ENCODE measurements at places on chromosomes 7 and 10. TPM values are rescaled to one million over a fixed set of nuclear protein-coding genes. Genes with fewer than 3 reads are reported as not detected.
A peak's percentile ranks its signal among the peaks of the same experiment; 100 is the strongest.

DNA sequence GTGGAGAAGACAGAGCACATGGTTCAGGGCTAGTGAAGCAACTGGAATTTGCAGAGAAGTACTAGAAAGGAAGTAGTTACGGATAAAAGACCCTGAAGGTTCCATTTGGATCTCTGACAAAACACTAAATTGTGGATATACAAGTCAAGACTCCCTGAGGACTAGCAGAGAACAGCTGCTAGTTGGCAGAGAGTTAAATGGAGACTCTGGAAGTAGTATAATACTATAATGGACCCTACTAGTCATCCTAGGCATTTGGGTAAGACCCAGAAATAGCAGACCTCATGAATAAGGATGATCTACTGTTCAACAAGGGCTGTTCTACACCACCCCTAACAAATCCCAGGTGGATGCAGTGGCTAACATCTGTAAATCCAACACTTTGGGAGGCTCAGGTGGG lies 19.1 kb downstream of the MCMBP start:
- no peak for DNase-seq

GRCh38 chr7:120554960-120555571 lies 282.1 kb downstream of the KCND2 start:
- DNase-seq: no peak

- no peak for DNase-seq
These were observed 42.5 kb upstream of the TMEM213 start for GRCh38 chr7:138755331-138755747.

Gene ZNF107
- total RNA-seq: 1.2 TPM

GRCh38 chr7:28260969-28261368 lies 80.4 kb upstream of the JAZF1 start:
- no peak for DNase-seq

- DNase-seq: no peak
These were observed 15.2 kb upstream of the COMTD1 start for GRCh38 chr10:75250934-75251333.

- DNase-seq: peak; percentile 33
These were observed 37.7 kb upstream of the CXCL12 start for GRCh38 chr10:44422570-44423101.

Gene PON3
- total RNA-seq: 1.0 TPM

Gene GJD4
- not detected for total RNA-seq

DNA sequence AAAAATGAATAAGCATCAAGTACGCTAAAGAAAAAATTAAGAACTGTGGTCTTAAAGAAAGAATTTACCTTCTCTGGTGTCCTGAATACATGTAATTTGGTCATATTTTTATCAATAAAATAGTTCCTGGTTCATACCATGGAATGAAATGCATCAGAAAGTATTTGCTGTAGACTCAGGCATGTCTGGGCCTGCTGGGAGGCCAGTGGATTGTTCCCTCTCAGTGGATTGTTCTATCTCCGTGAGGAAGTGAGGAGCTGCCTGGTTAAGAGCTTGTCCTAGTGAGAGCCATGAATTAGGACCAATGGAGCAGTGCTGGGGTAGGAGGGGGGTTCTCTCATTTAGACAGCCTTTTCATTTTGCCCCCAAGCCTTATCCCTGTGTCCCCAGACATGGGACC lies 211.7 kb upstream of the HABP2 start:
- DNase-seq: no peak

DNA sequence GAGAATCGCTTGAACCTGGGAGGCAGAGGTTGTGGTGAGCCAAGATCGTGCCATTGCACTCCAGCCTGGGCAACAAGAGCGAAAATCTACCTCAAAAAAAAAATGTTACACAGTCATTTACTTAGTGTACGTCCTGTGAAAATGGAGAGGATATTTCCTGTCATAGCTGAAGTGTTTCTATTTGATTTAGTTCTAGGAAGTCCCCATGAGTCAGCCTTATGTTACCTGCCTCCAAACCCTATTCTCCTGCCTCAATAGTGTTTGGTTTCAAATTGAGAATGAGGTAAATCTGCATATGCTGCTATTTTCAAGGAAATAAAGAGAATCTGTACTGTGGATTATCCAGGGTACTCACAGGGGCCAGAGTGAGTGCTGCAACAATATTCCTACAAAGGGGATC lies 1284.5 kb upstream of the AUTS2 start:
- DNase-seq: no peak

- DNase-seq: no peak
These were observed 2.7 kb downstream of the MAP3K8 start for GRCh38 chr10:30436671-30437030.

DNA sequence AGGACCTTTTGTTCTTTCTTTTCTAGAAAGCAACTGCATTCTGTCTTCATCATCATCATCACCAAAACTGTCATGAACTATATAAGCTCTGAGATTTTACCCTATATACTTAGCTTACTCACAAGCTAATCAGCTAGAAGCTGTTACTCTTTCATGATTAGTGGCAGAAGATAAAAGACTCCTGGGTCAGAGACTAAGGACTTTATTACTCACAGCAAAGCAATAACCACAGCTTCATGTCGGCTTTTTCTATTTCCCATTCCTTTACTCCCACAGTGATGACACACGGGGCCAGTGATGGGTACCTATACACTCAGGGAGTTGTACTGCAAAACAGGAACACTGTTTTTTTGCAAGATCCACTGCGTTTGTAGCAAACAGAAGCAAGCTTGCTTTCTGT lies 8.4 kb upstream of the C10orf88 start:
- no peak for DNase-seq

Gene CHAT
- not detected for total RNA-seq

GRCh38 chr7:119861385-119861784 lies 411.6 kb upstream of the KCND2 start:
- DNase-seq: no peak

Gene ADRA2A
- 3.9 TPM for total RNA-seq

DNA sequence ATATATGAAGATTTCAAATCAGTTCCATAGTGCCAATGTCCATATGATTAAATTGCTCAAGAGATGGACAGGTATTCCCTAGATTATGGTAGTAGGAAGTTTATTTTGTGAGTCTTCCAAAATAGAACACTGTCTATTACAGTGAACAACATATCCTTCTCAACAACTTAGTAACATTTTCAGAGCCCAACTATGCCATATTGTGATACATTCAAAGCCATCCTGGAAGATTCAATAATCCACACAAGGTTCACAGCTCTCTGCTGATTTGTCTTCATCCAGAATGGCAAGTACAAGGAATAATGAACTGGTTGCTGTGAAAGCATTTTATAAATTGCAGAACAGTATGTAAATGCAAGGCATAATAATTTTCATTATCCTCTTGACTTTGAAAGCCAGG lies 213.9 kb downstream of the CHRM2 start:
- no peak for DNase-seq

DNA sequence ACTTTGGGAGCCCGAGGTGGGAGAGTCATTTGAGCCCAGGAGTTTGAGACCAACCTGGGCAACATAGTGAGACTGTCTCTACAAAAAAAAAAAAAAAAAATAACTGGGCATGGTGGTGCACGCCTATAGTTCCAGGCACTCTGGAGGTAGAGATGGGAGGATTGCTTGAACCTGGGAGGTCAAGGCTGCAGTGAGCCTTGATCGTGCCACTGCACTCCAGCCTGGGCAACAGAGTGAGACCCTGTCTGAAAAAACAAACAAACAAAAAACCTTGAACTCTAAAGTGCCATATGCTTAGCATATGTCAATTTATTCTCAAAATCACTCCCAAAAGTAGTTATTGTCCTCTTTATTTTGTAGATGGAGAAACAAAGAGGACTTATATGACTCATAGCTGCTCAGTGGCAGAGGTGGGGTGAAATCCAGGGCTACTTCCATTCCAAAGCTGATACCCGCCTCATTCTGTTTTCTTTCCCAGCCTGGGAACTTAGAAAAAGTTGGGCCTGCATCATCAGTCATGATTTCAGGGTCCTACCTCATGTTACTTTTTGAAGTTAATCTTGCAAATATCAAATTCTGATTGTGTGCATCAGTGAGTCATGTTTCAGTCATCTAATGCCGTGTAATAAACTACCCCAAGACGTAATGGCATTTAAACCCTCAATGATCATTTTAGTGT lies 13.3 kb downstream of the DHTKD1 start:
- no peak for DNase-seq

DNA sequence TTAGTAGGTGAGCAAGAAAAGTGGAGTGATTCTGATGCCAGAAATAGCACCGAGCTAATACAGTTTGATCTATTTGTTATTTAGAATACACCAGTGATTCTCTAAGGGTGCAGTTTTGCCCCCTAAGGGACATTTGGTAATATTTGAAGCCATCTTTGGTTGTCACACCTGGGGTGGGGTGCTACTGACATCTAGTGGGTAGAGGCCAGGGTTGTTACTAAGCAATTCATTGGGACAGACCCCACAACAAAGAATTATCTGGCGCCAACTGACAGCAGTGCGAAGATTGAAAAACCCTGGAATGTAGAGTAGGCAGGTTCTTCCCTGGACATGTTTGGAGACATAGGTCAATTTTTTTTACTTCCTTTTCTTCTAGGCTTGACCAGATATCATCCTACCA lies 14.6 kb downstream of the PALS2 start:
- no peak for DNase-seq

Gene PKD2L1
- total RNA-seq: not detected

DNA sequence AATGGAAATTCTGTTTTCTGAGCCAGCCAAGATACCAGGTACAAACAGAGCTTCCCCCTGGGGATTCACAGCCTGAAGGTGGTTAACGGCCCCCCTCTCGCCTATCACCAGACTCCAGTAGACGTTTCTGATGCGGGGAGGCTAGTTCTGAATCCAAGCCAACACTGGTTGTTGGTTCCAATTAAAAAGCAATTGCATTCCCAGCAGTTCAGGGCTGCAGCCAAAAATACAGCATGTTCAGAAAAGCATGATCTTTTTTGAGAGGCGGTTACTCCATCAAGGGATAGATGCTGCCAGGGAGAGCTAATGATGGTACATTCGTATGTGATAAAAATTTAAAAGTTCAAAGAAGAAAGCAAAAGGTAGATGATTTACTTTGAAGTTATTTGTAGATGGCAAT lies 481.0 kb downstream of the GALNT17 start:
- DNase-seq: no peak

Gene RET
- total RNA-seq: 2.0 TPM

Gene PDE6C
- total RNA-seq: not detected

DNA sequence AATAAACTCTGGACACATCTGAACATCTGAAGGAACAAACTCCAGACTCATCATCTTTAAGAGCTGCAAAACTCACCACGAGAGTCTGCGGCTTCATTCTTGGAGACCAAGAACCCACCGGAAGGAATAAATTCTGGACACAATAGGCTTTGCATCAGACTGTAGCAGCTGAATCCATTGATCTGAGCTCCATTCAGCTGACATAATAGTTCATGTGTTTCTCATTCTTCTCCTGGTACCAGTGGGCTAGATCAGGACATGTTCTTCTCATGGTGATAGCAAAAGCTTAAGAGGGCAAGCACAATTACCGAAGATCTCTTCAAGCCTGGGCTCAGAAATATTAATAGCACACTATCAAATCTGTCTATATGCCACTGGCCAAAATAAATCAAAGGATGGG lies 20.5 kb upstream of the GNAI1 start:
- DNase-seq: no peak

GRCh38 chr7:120272261-120272660 lies 714 bp upstream of the KCND2 start:
- DNase-seq: no peak

Gene GIMAP7
- total RNA-seq: 18.4 TPM

Gene PTPRE
- 24.1 TPM for total RNA-seq

Gene SFTPA1
- not detected for total RNA-seq

DNA sequence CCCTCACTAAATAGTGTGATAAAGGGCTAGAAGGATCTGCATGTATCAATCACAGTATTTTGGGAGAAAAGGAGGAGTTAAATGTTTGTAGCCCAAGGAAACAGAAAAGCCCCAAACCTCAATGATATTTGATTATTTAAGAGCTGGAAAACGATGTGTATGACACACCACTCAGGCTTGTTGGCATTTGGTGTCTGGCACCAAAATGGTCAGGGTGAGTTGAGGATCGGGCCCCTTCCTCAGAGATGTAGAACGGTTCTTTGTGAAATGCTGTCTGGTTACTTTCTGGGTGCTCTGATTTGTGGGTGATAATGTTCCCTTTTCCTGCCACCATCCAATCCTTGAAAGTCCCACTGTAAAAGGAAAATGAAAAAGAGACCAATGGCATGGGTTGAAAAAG lies 113.7 kb downstream of the CCDC3 start:
- no peak for DNase-seq

GRCh38 chr10:48554246-48554645 lies 50.6 kb downstream of the ARHGAP22 start:
- no peak for DNase-seq

- DNase-seq: no peak
These were observed 556.2 kb downstream of the LRMDA start for GRCh38 chr10:75987616-75988015.

GRCh38 chr10:114095559-114096337 lies 52.1 kb downstream of the ADRB1 start:
- DNase-seq: no peak

Gene FKBP6
- total RNA-seq: not detected
